ENCODE measurements at places on chromosomes 4 and X.

- DNase-seq, result no peak
Measured at GRCh38 chr4:26859762-26860156, 882 bp upstream of the STIM2 start.

DNA sequence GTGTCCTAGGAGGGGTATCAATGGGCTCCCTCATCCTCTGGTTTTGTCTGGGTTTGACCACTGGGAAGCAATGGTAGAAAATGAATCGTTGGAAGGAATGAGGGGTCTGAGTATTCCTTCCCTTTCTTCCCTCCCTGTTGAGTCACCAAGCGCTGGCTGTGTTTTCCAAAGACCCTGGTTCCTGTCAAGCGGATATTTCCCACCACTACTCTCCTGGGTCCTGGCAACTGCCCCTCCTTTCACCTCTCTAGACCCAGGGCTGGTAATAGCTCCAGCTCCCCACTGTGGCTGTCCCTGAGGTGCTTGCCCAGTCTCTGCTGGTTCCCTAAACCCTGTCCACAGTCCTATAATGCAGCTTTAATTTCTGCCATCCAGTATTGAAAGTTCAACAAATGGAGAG lies 22.2 kb downstream of the SMIM43 start:
- no peak for DNase-seq

DNA sequence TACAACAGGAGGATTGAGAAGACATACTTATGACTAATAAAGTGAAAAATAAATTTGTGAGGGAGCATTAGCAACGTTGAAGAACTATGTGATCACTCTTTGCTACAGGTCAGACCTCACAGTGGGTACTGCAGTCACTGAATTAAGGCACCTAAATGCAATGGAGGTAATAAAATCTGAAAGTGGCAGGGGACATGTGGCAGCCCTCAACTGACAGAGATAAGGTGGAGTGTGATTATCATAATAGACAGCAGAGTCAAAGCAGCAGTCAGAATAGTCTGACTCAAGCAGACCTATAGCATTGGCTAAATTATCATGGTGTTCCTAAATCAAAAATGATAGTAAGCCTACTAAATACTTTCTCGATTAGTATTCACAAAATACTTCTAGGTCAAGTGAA lies 1220.5 kb downstream of the PCDH18 start:
- no peak for DNase-seq

GRCh38 chrX:71953946-71954345 lies 43.3 kb downstream of the NHSL2 start:
- no peak for DNase-seq

- no peak for DNase-seq
Measured at GRCh38 chr4:159018062-159018629, 84.7 kb upstream of the RAPGEF2 start.

DNA sequence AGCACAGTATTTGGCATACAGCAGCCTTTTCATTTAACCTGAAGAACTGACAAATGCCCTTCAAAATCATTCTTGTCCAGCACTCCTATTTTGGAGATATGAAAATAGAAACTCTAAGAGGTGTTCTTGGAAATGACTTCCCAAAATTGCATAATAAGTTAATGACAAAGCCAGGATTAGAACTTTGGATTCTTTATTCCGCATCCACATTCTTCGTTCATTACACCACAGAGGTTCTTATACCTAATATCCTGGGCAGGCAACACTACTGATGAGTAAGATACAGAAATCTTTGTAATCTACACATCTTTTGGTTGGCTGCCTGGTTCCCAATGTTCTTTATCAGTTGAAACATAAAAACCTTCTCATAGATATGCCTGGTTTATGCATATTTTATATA lies 5.9 kb downstream of the COL25A1 start:
- no peak for DNase-seq

GRCh38 chrX:17668929-17669328 lies 68.4 kb upstream of the SCML1 start:
- no peak for DNase-seq

DNA sequence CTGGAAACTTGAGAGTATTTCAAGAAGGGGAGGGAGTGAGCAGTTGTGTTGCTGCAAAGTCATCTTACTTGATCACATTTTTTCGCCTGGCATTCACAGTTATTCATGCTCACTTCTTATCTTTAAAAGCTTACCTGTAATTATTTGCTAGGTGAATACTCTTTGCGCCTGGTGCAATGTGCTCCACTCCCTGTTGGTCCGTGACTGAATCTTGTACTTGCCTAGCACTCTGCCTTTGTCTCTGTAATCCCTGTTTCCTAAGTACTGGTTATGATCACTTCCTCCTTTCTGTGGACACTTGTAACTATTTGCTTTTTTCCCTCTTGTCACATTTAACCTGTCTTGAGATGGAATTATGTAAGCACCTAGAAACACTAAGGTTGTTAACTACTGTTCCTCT lies 5.8 kb downstream of the BMP2K start:
- peak; percentile 32 for DNase-seq

GRCh38 chr4:41364876-41365275 lies 108.1 kb downstream of the UCHL1 start:
- no peak for DNase-seq

GRCh38 chr4:8547108-8547911 lies 32.9 kb upstream of the GPR78 start:
- DNase-seq, result no peak

GRCh38 chr4:3402491-3403347 lies 39.0 kb upstream of the HGFAC start:
- peak; percentile 46 for DNase-seq

DNA sequence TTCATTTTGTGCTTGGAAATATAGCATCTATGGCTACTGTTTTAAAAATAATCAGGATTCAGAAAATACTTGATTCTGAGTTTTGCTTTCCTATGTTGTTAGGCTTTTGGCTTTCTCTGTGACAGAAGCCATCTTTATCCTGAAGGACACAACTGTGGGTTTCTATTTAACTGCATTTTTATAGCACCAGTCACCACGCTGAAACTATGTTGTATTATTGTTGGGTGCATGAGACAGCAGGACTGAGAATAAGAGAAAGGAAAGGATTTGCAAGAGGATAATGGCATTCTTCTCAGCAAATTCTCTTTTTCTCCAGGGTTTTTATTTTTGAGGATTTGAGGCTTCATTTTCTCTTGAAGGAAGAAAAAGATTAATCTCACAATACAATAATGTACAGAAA lies 10.1 kb upstream of the NEUROG2 start:
- no peak for DNase-seq

DNA sequence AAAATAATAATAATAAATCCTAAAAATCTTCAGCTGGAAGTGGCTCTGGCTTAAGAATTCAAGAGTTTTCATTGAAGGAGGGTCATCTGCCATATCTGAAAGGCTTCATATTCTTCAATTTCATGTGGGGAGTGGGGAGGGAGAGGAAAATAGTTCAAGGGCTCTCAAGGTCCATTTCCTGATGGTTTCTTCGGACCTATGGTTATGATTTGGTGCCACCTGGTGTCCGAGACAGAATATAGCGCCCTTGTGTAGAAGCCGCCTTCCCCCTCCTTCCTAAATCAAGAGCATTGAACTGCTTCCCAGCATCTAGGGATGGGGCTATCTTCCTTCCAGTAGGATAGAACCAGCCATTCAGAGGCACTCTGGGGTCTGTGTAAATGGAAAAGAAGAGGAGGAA lies 34.3 kb downstream of the NLGN3 start:
- peak; percentile 59 for DNase-seq

DNA sequence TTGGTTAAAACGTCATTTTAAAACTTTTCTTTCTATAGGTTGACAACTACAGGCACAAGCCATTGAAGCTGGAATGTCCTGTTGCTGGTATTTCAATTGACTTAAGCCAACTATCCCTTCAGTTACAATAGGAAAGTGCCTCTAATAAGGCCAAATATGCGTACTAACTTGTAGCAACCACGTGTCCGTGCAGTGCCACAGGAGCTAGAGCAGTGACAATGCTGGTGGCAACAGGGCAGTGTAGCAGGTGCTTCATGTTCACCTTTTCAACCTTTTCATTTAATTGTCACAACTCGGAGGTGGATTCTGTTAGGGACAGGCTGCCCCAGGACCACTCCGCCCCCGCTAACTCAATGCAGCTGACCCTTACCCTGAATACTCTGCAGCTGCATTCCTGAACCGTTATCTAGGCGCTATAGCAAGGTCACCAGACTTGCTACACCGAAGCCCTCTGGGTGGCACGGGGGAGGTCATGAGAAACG lies 37.7 kb downstream of the ERVMER34-1 start:
- DNase-seq, result no peak

DNA sequence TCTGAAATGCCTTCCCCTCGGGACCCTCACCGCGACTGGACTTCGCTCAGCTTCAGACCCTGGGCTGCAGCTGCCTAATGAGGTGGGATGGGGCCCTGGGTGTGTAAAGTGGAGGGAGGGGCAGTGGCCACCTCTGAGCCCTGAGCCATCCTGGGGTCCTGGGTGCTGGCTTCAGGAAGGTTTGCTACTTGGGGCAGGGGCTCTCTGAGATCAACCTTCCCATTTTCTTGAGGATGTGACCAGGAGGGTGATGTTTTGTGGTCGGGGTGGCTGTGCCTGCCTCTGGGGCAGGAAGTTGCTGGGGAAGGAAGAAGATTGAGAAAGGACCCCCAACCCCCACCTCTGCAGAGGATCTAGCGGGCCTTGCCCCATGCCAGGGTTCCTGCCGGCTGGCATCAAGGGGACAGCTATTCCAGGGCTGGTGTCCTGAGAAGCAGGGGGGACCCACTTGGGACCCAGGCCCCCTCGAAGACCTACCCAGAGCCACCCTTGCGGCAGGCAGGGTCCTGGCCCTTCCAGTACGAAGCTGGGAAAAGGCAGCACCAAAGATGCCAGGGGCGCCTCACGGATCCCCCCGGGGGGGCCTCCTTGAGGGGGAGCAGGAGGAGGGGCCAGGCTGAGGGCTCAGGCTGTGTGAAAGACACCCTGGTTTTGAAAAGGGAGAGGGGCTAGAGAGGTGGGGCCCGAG lies 6.5 kb downstream of the SH3BP2 start:
- DNase-seq, result peak; percentile 80

GRCh38 chr4:25123236-25123635 lies 37.0 kb downstream of the SEPSECS start:
- no peak for DNase-seq

DNA sequence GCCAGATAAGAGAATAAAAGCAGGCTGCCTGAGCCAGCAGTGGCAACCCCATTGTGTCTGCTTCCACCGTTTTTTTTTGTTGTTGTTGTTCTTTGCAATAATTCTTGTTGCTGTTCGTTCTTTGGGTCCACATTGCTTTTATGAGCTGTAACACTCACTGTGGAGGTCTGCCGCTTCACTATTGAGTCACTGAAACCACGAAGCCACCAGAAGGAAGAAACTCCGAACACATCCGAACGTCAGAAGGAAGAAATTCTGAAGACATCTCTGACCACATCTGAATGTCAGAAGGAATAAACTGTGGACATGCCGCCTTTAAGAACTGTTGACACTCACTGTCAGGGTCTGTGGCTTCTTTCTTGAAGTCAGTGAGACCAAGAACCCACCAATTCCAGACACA lies 110.5 kb downstream of the PCDH18 start:
- no peak for DNase-seq

DNA sequence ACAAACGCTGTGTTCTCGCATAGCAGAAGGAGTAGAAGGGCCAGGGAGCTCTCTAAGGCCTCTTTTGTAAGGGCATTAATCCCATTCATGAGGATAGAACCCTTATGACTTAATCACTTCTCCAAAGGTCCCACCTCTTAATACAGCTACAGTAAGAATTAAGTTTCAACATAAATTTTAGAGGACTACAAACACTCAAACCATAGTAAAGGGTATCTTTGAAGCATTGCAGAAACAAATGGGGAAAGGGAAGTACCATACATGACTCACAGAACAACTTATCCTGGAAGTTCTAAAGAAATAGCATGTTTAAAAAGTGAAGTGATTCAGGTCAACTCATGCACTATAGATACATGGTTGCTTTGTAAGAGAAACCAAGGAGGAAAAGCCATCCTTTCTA lies 680.8 kb downstream of the RPA4 start:
- peak; percentile 3 for DNase-seq

GRCh38 chr4:150462743-150463142 lies 119.2 kb upstream of the MAB21L2 start:
- DNase-seq, result no peak

DNA sequence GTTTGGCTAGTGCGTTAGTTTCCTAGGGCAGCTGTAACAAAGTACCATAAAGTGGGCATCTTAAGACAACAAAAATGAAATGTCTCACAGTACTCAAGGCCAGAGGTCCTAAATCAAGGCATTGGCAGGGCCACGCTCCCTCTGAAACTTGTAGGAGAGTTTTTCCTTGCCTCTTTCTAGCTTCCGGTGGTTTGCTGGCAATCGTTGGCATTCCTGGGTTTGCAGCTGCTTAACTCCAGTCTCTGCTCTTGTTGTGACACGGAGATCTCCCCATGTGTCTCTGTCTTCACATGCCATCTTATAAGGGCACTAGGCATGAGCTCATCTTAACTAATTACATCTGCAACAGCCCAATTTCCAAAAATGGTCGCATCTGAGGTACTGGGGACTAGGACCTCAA lies 362.0 kb upstream of the BOD1L1 start:
- DNase-seq, result no peak

GRCh38 chr4:149999485-150000074 lies 78.7 kb upstream of the DCLK2 start:
- peak; percentile 58 for DNase-seq

GRCh38 chrX:40931921-40932320 lies 153.3 kb upstream of the USP9X start:
- no peak for DNase-seq

DNA sequence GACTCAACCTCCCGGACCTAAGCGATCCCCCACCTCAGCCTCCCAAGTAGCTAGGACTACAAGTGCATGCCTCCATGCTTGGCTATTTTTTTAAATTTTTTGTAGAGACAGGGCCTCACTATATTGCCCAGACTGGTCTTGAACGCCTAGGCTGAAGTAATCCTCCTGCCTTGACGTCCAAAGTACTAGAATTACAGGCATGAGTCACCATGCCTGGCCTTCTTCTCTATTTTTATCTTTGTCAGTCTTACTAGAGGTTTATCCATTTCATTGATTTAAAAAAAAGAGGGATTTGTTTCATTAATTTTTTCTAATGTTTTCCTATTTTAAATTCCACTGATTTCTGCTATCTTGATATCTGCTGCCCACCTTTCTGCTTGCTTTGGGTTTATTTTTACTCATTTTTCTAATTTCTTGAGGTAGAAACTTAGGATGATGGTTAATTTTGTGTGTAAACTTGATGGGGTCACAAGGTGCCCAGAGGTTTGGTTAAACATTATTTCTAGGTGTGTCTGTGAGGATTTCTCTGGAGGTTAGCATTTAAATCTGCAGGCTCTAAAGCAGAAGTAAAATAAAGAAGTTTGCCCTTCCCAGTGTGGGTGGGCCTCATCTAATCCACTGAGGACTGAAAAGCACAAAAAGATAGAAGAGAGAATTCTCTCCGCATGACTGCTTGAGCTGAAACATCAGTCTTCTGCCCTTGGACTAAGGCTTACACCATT lies 116.2 kb upstream of the DCLK2 start:
- peak; percentile 33 for DNase-seq

DNA sequence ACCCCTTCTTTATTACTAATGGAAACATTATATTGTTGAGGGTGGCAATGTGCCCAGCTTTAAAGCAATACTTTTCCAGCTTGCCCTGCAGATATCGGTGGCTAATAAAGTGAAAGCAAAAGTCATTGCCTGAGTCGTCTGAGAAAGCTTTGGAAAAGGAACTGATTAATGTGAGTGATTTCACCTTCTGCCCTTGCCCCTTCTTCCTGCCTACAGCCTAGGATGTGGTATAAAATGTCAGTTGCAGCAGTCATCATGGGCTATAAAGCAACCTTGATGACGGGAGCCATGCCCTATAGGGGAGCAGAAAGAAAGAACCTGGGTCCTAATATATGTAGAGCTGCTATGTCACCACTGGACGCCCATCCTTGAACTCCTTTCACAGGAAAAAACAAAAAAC lies 132.4 kb upstream of the USP9X start:
- DNase-seq, result peak; percentile 36
